Kidney capillary endothelial cell (primary cell): ENCODE measurements at places on chromosomes 1 and 21.

GRCh38 chr1:157101149-157101548 lies 1.5 kb upstream of the ETV3L start:
- no peak for DNase-seq

GRCh38 chr1:214452152-214452784 lies 99.1 kb downstream of the PTPN14 start:
- no peak for DNase-seq

- no peak for DNase-seq
Measured at GRCh38 chr1:22043198-22043769, 9.2 kb upstream of the CDC42 start.

DNA sequence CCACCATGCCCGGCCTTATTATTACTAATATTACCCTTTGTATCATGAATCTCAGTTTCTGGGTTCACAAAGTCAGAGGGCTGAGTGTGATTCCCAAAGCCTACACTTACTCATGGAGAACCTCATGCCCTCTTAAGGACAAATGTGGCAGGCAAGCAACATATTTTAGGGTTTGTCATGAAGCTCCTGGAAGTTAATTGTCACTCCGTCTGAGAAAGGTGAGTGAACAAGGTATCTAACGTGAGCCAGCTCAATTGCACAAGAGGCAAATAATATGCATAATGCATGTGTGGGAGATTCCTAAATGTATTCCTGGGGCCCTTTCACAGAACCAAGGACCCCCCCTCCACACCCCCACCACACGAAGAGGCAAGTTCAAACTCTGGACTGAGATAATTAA lies 10.1 kb upstream of the TIAM1 start:
- DNase-seq = no peak

DNA sequence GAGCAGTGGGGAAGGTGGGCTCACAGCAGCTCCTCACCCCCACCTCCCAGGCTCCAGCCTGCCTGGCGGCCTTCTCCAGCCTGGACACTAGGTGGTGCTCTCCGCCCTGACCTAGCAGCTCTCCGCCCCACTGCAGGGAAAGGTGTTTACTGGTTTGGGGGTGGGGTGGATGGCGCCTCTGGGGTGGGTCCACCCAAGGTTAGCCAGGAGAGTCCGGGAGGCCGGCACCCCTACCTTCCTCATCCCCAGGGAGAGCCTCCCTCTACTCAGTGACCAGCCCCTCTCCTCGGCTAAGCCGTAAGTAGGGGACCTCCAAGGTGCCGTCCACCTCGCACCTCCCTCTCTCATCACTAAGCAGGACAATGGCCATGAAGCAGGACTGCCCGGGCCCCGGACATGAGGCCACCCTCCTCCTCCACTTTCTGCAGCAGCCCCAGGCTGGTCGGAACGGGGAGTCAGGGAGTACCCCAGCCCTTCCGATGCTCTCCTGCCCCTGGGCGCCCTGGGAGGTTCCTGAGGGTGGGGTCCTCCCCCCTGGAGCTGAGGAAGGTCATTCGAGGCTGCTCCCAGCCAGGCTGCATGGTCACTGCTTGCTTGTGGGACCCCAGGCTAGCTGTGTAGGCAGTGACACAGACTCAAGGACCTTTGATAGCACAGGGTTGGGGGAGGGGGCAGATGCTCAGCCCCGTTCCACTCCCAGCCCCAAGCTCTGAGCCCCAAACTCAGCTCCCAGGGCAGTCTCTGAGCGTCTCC lies 101.4 kb upstream of the VAMP3 start:
- peak; percentile 52 for DNase-seq

DNA sequence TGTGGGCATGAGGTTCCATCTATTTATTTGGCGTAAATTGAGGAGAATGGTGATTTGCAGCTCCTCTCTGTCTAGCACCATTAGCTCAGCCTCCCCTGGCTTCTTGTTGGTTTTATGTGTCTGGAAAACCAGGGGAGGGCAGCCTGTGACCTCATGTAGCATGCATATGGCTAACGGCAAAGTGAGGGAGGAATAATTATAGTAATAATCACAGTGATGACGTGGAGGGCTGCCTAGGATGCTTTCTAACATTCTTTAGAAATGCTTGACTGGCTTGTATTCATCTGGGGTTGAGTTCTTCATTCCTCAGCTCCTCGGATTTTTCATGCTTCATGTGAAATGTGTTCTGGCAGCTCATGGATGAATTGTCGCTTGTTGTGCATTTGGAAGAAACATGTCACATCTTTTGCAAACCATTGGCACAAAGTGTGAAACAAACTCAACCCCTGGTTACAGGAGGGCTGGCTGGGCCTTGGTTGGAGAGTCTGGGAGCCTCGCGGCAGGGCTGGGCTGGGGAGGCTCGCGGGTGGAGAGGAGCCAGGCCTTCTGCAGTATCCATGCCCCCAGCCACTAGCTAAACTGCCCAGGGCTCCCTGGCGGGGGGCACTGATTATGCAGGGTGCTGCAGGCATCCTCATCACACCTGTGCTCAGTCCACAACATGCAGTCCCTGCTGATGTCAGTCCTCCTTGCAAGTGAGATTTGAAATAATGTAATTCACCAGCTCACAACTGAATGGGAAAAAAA lies 149.6 kb downstream of the DISC1 start:
- no peak for DNase-seq

DNA sequence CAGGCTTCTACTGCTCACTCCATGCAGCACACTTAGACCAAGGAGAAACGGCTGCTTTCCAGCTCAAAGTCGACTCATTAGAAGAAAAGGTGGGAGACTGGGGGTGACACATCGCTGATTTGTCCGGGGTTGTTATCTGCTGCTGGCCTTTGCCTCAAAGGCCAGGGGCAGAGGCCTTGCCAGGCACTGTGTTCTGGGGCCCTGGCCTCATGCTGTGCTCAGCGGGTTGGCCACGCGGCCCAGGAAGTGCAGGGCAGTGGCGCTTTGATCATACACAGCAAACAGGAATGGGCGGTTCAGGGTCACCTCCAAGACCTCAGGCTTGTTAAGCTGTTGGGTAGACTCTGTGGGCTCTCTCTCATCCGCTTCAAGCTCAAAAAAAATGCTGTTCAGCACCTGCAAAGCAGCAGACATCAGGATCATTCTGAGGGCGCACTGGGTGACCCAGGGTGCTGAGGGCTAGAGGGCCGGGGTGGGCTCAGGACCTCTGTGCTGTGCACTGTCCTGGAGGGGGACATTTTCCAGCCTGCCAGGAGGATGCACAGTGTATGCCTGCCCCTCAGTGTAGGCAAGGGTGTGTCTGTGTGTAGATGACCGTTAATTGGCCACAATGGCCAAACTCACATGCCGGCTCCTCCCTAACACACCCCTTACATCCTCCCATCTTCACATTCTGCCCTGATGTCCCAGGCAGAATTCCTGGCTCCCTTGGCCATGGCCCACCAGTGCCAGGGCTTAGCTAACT lies 10.8 kb downstream of the AGT start:
- no peak for DNase-seq

- peak; percentile 92 for DNase-seq
Measured at GRCh38 chr1:198443365-198444233, 96.9 kb downstream of the ATP6V1G3 start.

GRCh38 chr1:176531921-176532897 lies 69.2 kb downstream of the PAPPA2 start:
- DNase-seq = no peak

DNA sequence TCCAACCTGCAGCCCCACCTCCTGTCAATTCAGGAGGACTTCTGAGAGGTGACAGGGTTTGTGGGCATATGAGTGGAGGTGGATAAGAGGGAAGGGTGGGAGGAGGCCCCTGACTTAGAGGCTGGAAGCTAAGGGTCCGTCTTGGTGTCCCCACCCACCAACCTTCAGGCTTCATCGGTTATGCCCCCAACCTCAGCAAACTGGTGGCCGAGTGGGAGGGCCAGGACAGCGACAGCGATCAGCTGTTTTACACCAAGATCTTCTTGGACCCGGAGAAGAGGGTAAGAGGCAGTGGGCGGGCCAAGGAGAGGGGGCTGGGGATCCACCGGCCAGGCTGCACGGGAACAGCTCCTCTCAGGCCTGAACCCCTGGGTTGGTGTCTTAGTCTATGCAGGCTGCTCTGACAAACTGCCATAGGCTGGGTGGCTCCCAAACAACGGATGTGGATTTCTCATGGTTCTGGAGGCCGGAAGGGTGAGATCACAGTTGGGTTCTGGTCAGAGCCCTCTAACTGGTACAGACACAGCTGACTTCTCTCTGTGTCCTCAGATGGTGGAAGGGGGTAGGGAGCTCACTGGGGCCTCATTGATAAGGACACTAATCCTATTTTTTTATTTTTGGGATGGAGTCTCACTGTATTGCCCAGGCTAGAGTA lies 18.1 kb downstream of the PLOD1 start:
- no peak for DNase-seq

DNA sequence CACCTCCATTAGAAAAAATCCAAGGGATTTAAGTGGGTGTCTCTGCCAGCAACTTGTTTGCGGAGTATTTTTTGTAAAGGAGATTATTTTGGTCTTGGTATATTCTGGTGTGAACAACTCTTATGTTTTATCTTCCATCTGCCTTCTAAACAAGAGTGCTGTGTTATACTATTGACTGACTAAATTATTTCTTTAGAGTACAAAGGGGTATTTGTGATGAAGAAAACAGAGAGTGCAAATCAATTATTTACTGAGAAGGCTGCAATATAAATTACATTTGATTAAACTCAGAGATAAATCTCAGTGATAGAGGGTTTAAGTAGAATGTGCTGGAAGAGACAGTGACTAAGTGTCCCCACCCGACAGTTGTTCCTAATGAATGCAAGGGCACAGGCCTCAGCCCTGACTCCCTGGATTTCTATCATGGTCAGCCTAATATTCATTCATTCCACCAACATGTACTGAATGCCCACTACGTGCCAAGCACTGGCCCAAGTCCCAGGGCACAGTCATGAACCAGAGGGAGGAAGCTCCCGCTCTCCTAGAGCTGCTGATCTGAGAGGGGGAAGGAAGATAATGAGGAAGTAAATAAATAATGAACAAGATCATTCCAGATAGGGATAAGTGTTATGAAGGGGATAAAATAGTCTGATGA lies 196.9 kb upstream of the C8B start:
- no peak for DNase-seq

GRCh38 chr1:29736582-29737188 lies 500.4 kb downstream of the PTPRU start:
- DNase-seq = peak; percentile 49

DNA sequence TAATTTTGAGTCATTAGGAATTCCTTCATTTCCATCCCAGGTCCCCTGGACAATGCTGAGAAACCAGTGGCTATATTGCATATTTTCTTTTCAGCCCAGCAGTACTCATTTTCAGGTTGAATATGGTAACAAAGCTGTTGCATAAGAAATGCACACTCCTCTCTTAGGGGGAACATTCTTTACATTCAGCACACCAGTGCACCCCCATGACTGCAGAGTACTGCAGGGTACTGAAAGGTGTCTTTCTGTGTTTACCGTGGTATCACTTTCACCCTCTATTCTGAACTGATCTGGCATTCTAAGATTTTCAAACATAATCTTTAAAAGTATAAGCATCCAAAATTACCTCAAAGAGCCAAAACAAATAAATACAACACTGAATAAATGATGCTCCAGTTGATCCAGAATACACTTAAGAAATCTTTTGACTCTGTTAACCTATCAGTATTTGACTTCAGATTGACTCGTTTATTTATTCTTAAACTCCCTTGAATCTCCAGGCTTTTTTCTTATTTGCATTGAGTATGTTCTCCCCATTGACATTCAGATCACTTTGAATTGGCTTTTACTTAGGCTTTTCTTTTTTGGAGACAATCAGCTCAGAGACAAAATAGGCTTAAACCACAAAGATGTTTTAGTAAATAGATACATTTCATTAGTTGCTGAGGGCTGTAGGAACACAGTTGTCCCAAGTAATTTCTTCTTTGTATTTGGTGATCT lies 213.6 kb downstream of the NFIA start:
- no peak for DNase-seq

GRCh38 chr1:185916861-185917260 lies 182.7 kb downstream of the HMCN1 start:
- no peak for DNase-seq

GRCh38 chr21:33028287-33028670 lies 2.5 kb downstream of the OLIG2 start:
- DNase-seq = no peak

- DNase-seq = no peak
Measured at GRCh38 chr1:101122452-101123166, 97.0 kb upstream of the DPH5 start.

- no peak for DNase-seq
Measured at GRCh38 chr1:66917476-66917875, 7.2 kb downstream of the DNAI4 start.

DNA sequence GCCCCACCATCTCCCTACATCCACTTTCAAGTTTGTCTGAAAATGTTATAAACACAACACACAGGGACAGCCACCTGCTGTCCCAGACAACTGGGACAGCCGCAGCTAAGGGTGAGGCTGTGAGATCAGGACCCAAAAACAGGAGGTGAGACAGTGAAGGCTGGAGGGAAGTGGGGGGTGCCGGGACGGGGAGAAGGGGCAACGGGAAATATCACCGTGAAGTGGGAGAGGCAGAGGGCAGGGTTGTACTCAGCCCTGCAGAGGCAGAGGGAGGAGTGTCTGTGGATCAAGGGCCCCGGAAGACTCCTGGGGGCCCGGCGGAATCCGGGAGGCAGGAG lies 114.4 kb downstream of the CASZ1 start:
- DNase-seq = no peak

DNA sequence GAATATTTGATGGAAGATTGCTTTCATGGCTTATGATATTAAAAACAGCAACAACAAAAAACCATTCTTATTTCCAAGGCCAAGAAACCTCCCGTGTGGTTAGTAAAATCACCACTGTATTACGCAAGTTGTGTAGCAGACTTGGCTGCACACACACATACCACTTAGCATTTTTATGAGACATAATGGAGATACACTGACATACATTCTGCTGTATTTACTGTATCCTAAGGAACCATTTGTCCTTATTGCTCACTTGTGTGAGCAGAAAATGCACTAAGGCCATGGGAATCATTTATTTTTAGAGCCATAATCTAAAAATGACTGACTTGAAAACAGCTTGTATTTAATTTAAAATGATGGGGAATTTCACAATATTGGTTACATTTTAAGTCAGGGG lies 584 bp upstream of the C1orf141 start:
- no peak for DNase-seq

- no peak for DNase-seq
Measured at GRCh38 chr1:52707927-52708655, 9.9 kb upstream of the COA7 start.

GRCh38 chr1:205199090-205199930 lies 12.2 kb downstream of the DSTYK start:
- no peak for DNase-seq
